ENCODE measurements at places on chromosomes 3 and 15. TPM values are rescaled to one million over a fixed set of nuclear protein-coding genes. Genes with fewer than 3 reads are reported as not detected.
A peak's percentile ranks its signal among the peaks of the same experiment; 100 is the strongest.

Gene GOLGA6L25
- total RNA-seq, result not detected

Gene NUP210
- 9.0 TPM for total RNA-seq

- DNase-seq, result no peak
- H3K4me3 ChIP-seq, result no peak overlapping the region
- H3K36me3 ChIP-seq, result no peaks in the 10 kb centered on the region
- no peaks in the 10 kb centered on the region for H3K27me3 ChIP-seq
These were observed 539.7 kb upstream of the IL12A start for GRCh38 chr3:159448902-159449301.

DNA sequence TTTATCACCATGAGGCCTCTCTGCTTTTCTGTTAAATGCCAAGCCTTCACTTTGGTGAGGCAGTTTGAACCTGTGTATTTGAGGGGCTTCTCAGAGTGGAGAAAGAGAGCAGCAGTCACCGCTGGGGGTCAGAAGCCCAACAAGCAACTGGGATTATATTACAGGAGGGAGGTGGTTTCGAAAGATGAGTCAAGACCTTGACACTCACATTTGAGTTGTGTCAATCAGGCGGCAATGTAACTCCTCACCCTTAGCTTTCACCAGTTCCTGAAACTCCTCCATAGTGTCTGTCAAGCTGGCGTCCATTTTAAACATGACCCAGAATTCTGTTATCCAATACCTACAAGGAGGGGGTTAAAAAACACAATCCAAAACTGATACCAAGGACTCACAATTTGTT lies 46.5 kb downstream of the RASGRP1 start:
- H3K27me3 ChIP-seq, result no peaks in the 10 kb centered on the region
- H3K36me3 ChIP-seq, result no peaks in the 10 kb centered on the region
- H3K4me1 ChIP-seq, result no peaks in the 10 kb centered on the region
- H3K4me3 ChIP-seq, result no peak overlapping the region
- no peak overlapping the region for H3K27ac ChIP-seq
- DNase-seq, result no peak

DNA sequence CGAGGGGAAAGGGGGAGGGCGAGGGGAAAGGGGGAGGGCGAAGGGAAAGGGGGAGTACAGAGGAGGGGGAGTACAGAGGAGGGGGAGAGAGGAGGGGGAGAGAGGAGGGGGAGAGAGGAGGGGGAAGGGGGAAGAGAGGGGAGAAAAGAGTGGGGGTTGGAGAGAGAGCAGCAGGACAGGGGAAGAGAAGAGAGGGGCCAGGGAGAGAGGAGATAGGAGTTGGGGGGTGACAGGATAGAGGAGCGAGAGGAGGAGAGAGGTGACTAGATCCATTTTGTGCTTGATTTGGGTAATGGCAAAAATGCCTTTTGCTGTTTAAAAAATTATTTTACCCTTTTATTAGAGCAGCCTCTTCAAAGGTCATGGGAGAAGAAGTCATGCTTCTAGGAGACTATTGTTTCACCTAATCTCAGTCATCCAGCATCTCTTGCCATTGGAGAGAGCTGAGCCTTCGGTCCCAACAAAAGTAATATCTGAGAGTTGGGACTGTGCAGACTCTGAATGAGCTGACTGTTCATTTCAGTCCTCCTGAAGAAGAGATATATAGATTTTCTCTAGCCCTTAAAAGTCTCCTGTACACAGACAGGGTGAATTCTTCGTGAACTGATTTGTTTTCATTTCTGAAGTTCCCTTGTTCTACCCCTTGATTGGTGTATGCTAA lies 15.1 kb upstream of the TOP2B start:
- no peak overlapping the region for H3K4me3 ChIP-seq
- no peaks in the 10 kb centered on the region for H3K4me1 ChIP-seq
- DNase-seq, result no peak

GRCh38 chr3:179236669-179237301 lies 14.1 kb downstream of the KCNMB3 start:
- no peak overlapping the region for H3K27ac ChIP-seq
- H3K4me1 ChIP-seq, result no peaks in the 10 kb centered on the region
- H3K4me3 ChIP-seq, result no peak overlapping the region
- H3K27me3 ChIP-seq, result no peaks in the 10 kb centered on the region
- peaks cover 47% of the 10 kb centered on the region for H3K36me3 ChIP-seq

- no peaks in the 10 kb centered on the region for H3K36me3 ChIP-seq
- no peak overlapping the region for H3K27ac ChIP-seq
- no peaks in the 10 kb centered on the region for H3K27me3 ChIP-seq
- DNase-seq, result no peak
- no peaks in the 10 kb centered on the region for H3K4me1 ChIP-seq
These were observed 263.9 kb downstream of the FAM43A start for GRCh38 chr3:194949592-194949991.

GRCh38 chr3:52286777-52287110 lies 884 bp upstream of the GLYCTK start:
- peaks cover 7% of the 10 kb centered on the region for H3K36me3 ChIP-seq
- H3K4me1 ChIP-seq, result peaks cover 5% of the 10 kb centered on the region
- no peak for DNase-seq

- H3K27ac ChIP-seq, result no peak overlapping the region
- H3K4me1 ChIP-seq, result no peaks in the 10 kb centered on the region
- H3K4me3 ChIP-seq, result no peak overlapping the region
- no peaks in the 10 kb centered on the region for H3K27me3 ChIP-seq
- H3K36me3 ChIP-seq, result no peaks in the 10 kb centered on the region
- no peak for DNase-seq
These were observed 39.6 kb downstream of the LEKR1 start for GRCh38 chr3:156865732-156866131.

- H3K27me3 ChIP-seq, result no peaks in the 10 kb centered on the region
- no peak overlapping the region for H3K4me3 ChIP-seq
- H3K4me1 ChIP-seq, result no peaks in the 10 kb centered on the region
- no peaks in the 10 kb centered on the region for H3K36me3 ChIP-seq
These were observed 75.3 kb downstream of the MYLK start for GRCh38 chr3:123808812-123809211.

DNA sequence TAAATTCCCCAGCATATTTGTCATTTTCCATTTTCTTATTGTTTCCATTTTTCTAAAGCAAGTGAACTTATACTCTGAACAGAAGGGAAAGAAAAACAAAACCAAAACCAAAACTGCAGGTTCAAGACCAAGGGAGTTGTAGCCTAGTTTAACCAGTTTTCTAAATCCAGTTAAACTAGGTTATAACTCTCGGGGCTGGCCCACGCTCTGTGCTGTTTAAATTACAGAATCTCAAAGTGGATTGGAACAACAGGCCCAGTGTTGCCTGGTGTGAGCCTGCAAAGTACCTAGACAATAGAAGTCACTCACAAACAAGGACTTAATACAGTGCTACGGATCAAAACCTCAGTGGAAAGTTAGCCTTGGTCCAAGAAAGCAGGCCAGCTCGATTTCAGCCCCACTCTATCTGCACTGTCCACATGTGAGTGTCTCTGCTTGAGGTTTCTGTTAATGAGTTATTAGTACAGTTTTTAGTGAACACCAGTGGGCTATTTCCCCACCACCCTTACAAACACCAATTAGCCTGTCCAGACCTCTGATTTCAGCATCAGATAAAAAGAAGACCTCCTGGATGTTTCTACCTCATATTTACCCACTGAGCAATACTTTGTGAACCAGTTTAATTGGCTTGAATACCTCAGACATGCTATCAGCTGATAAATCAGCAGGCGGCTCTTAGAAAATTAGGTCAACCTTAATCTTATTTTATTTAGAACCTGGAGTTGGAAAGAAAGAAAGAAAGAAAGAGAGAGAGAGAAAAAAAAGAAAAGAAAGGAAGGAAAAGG lies 93.8 kb upstream of the PDZRN3 start:
- H3K36me3 ChIP-seq, result no peaks in the 10 kb centered on the region
- no peaks in the 10 kb centered on the region for H3K27me3 ChIP-seq
- H3K4me3 ChIP-seq, result no peak overlapping the region
- no peak for DNase-seq
- H3K27ac ChIP-seq, result peak overlapping the region; percentile 85

All from esophagus squamous epithelium (tissue), 5 donors.